ENCODE measurements at places on chromosomes 1 and 21. TPM values are rescaled to one million over a fixed set of nuclear protein-coding genes. Genes with fewer than 3 reads are reported as not detected.

GRCh38 chr1:217373761-217374701 lies 256.9 kb downstream of the GPATCH2 start:
- no peak for DNase-seq
- H3K4me1 ChIP-seq: peaks cover 5% of the 10 kb centered on the region
- no peak overlapping the region for H3K4me3 ChIP-seq
- H3K36me3 ChIP-seq: no peaks in the 10 kb centered on the region
- no peaks in the 10 kb centered on the region for H3K27me3 ChIP-seq

Gene NMNAT2
- not detected for total RNA-seq

GRCh38 chr1:188382851-188383250 lies 1554.1 kb downstream of the PLA2G4A start:
- no peak overlapping the region for H3K4me3 ChIP-seq
- H3K36me3 ChIP-seq: no peaks in the 10 kb centered on the region
- H3K27ac ChIP-seq: no peak overlapping the region

DNA sequence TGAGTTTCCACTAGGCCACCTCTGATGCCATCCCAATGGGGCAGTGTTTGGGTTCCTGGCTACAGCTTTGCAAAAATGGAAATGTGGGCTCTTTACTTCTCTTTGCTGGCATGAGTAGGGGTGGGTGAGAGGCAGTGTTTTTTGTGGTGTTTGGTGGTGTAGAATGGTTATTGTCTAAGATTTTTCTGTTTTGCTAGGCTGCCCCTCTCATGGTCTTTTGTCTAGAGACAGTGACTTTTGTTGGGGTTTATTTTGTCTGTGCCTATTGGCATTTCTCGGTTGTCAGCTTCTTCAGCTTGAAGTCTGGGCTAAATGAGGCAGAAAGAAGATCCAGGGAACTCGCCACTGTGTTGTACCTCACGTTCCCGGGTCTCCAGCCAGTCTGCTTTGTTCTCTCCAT lies 112.1 kb downstream of the CENPF start:
- H3K4me3 ChIP-seq: no peak overlapping the region
- no peak for DNase-seq
- H3K4me1 ChIP-seq: no peaks in the 10 kb centered on the region
- no peaks in the 10 kb centered on the region for H3K36me3 ChIP-seq

Gene TAL1
- total RNA-seq: not detected

GRCh38 chr1:113536182-113536780 lies 146.0 kb downstream of the MAGI3 start:
- no peak overlapping the region for H3K27ac ChIP-seq
- H3K4me3 ChIP-seq: no peak overlapping the region
- H3K36me3 ChIP-seq: no peaks in the 10 kb centered on the region
- no peaks in the 10 kb centered on the region for H3K4me1 ChIP-seq
- DNase-seq: no peak
- peaks cover 4% of the 10 kb centered on the region for H3K27me3 ChIP-seq

DNA sequence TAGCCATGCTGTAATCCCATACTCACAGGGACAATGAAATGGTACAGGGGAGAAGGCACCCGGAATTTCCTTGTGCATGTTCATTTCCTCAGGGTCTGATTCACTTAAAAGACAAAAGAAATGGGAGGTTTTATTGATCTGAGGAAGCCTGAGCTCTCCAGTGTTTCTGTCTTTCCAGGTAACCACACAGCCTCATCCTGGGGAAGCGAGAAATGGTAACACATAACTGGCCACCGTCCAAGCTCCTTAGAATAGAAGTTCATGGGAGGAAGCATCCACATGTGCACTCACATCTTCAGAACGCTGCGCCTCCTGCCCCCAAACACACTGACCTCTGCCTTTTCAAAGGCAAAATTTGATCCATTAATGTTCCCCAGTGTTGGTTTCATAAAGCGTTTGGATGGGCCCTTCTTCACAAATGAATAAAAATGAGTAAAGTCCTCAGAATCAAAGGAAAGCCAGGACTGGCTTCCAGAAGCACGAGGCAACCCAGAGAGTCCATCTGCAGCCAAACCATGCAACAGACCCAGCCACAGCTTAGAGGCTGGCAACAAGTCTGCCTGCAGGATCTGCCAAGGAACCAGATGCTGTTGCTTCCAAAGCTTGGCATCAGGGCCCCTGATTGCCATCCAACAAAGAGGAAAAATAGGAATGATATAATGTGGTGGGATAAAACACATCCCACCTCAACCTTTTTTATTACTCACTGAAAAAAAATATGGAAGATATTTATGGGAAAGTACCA lies 120.3 kb downstream of the ZBTB18 start:
- no peak for DNase-seq
- no peak overlapping the region for H3K4me3 ChIP-seq
- no peaks in the 10 kb centered on the region for H3K27me3 ChIP-seq
- no peaks in the 10 kb centered on the region for H3K4me1 ChIP-seq
- no peak overlapping the region for H3K27ac ChIP-seq

DNA sequence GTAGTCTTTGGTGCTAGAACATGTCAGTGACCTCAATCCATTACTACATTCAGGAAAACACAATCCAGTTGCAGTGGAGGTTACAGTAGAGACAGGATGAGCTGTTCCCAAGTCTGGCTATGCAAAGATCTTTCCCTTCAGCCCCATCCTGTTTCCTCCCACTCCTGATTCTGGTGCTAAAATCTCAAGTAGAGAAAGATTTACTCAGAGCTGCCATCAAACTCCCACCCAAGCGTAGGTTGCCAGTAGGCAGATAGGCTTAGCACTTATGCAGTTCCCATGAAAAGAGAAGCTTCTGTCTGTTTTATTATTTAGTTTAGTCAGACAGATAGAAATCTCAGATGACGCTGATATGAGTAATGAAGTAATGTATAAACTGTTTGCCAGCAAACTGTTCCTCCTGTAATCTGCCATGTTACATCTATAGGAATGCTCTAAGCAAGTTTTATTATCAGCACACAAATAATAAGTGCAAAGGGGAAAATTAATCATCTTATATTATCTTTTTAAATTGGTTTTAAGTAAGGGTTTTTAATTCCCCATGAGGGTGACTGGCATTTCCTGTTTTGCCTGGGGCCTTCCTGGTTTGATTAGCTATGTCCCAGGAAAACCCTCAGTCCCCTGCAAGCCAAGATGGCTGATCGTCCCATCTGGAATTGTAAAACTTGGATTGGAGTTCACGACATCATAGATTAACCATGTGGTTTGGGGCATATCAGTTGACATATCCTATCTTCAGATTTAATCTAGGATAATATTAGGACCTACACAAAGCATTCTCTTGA lies 188.3 kb upstream of the PALMD start:
- DNase-seq: no peak
- no peak overlapping the region for H3K4me3 ChIP-seq
- H3K4me1 ChIP-seq: no peaks in the 10 kb centered on the region
- no peak overlapping the region for H3K27ac ChIP-seq
- H3K27me3 ChIP-seq: no peaks in the 10 kb centered on the region

Measured in activated B cell treated with CpG ODN at 0.5 μM for 24 hours (primary cell).